Thoracic aorta endothelial cell (primary cell): ENCODE measurements at places on chromosomes 16 and 17. TPM values are rescaled to one million over a fixed set of nuclear protein-coding genes. Genes with fewer than 3 reads are reported as not detected.

The NBR1 gene
- 89.5 and 109 TPM in 2 replicates for total RNA-seq

The DHRS7C gene
- total RNA-seq, result not detected in 2 replicates

The CLEC19A gene
- total RNA-seq, result not detected in 2 replicates

The UMOD gene
- total RNA-seq, result not detected in 2 replicates

The HEATR9 gene
- total RNA-seq, result not detected in 2 replicates

The SRCAP gene
- total RNA-seq, result 32.3 and 36.0 TPM in 2 replicates

The NOTUM gene
- total RNA-seq, result not detected in 2 replicates

The PCYT2 gene
- total RNA-seq, result 30.1 and 51.0 TPM in 2 replicates

The SPNS3 gene
- total RNA-seq, result 0.22 TPM in 1 of 2 replicates, not detected in the other

The LGALS9B gene
- not detected in 2 replicates for total RNA-seq

The SRL gene
- total RNA-seq, result 0.07 and 0.13 TPM in 2 replicates

The SDR42E1 gene
- 0.65 and 0.66 TPM in 2 replicates for total RNA-seq

The MILR1 gene
- total RNA-seq, result 7.4 and 40.3 TPM in 2 replicates

The RBFOX1 gene
- total RNA-seq, result not detected in 2 replicates

The OR4D1 gene
- total RNA-seq, result not detected in 2 replicates

The CD300A gene
- total RNA-seq, result not detected in 2 replicates

The RDM1 gene
- total RNA-seq, result 0.40 and 0.72 TPM in 2 replicates

The GRAPL gene
- total RNA-seq, result 17.2 and 21.1 TPM in 2 replicates

The GP1BA gene
- not detected in 2 replicates for total RNA-seq

The DRC7 gene
- total RNA-seq, result 0.07 TPM in 1 of 2 replicates, not detected in the other

The KRTAP1-1 gene
- total RNA-seq, result not detected in 2 replicates

The TBC1D3I gene
- total RNA-seq, result 0.14 and 1.1 TPM in 2 replicates

The BPTF gene
- 86.7 and 88.2 TPM in 2 replicates for total RNA-seq

The DNAH2 gene
- total RNA-seq, result 0.36 TPM in 1 of 2 replicates, not detected in the other

The CEP20 gene
- total RNA-seq, result 41.0 and 45.7 TPM in 2 replicates

The NME1 gene
- total RNA-seq, result 165 and 178 TPM in 2 replicates

The COTL1 gene
- total RNA-seq, result 137 and 169 TPM in 2 replicates

The CLDN6 gene
- not detected in 2 replicates for total RNA-seq

The VMO1 gene
- total RNA-seq, result 0.57 and 0.93 TPM in 2 replicates

The THUMPD1 gene
- total RNA-seq, result 62.2 and 65.6 TPM in 2 replicates

The PITPNM3 gene
- total RNA-seq, result 1.3 and 2.8 TPM in 2 replicates

The DOC2B gene
- total RNA-seq, result under 0.01 and 0.14 TPM in 2 replicates

The CCR7 gene
- total RNA-seq, result not detected in 2 replicates

The GPRC5B gene
- total RNA-seq, result 23.5 and 23.8 TPM in 2 replicates

The IL21R gene
- 0.07 TPM in 1 of 2 replicates, not detected in the other for total RNA-seq

The RAI1 gene
- total RNA-seq, result 15.6 and 24.0 TPM in 2 replicates

The MYO15B gene
- 6.3 and 11.6 TPM in 2 replicates for total RNA-seq

The EXOC3L1 gene
- 3.3 and 4.0 TPM in 2 replicates for total RNA-seq

The TMC8 gene
- total RNA-seq, result 0.13 and 1.1 TPM in 2 replicates

The CFAP119 gene
- total RNA-seq, result 1.5 and 1.7 TPM in 2 replicates

The CSH2 gene
- not detected in 2 replicates for total RNA-seq

The CFAP97D1 gene
- 0.14 TPM in 1 of 2 replicates, not detected in the other for total RNA-seq
